ENCODE measurements at places on chromosomes 2 and 18. TPM values are rescaled to one million over a fixed set of nuclear protein-coding genes. Genes with fewer than 3 reads are reported as not detected.

DNA sequence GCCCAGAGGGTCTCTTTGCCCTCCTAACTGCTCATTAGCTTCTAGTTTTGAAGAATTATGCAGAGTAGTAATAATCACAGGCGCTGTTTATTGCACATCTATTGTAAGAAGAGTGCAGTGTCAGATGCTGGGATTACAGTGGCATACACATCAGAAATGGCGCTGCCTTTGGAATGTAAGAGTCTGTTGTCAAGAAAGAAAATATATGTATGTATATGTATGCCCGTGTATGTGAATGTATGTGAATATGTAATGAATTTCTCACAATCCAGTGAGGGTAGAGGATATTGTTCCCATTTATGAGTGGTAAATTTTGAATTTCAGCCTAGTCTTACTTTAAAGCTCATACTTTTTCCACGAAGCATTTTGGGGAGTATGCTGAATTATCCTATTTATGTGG is 127.5 kb downstream of the PARD3B start:
- no peak for DNase-seq

DNA sequence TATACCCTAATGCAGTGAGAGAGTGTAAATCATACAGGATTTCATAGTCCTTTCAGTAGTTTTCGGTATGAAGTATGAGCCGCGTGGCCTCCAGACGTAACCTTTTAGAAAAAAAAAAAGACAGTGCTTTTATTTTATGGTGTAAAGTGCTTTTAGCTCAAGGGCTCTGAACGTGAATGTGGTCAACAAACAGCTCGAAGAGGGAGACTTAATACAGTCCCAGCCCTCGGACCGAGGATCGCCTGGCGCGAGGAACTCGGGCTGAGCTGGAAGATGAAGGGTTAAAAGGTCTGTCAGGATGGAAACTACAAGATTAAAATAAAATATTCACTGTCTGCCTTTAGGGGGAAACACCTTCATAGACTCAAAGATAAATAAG is 4.0 kb upstream of the BCL11A start:
- no peak for DNase-seq

DNA sequence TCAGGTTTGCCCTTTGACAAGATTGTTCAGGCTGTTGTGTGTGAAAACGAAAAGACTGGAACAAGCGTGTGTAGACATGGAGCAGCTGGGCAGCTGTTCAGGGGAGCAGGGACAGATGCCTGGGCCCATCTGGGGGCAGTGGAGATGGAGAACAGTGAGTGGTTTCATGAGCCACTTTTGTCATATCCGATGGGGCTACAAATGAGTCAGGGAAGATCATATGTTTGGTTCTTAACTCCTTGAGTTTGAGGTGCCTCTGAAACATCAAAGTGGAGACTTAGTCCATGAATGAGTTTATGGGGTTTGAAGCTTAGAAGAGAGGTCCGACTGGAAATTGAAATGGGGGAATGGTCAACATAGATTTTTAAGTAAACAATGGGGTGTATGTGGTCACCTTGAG is 9.3 kb upstream of the PLB1 start:
- DNase-seq = no peak

- no peak for DNase-seq
Measured at GRCh38 chr2:207854484-207855440, 85.1 kb upstream of the FZD5 start.

Gene SPATA3
- not detected for total RNA-seq

Gene ASXL3
- total RNA-seq = not detected

Gene CSRNP3
- not detected for total RNA-seq

Gene UGT1A8
- not detected for total RNA-seq

Data from T-cell (primary cell).